ENCODE measurements at places on chromosomes 13 and 19. TPM values are rescaled to one million over a fixed set of nuclear protein-coding genes. Genes with fewer than 3 reads are reported as not detected.

Gene AZU1
- total RNA-seq, result not detected

Gene RYR1
- 3.5 TPM for total RNA-seq

Gene PALM3
- 0.55 TPM for total RNA-seq

Gene NCR1
- 1.1 TPM for total RNA-seq

Gene ATXN8OS
- not detected for total RNA-seq

Gene PCP2
- total RNA-seq, result not detected

Gene TPTE2
- total RNA-seq, result not detected

Gene PSG7
- total RNA-seq, result not detected

Measured in uterus (tissue), 4 donors.